Activated T-helper 9 cell treated with anti-CD3 and anti-CD28 coated beads, Interleukin-2, amount 50 U/mL, for 16 hours (primary cell): ENCODE measurements at places on chromosomes 5 and 9.

- DNase-seq: no peak
Observed at GRCh38 chr5:136034984-136035383, 6.2 kb downstream of the TGFBI start.

DNA sequence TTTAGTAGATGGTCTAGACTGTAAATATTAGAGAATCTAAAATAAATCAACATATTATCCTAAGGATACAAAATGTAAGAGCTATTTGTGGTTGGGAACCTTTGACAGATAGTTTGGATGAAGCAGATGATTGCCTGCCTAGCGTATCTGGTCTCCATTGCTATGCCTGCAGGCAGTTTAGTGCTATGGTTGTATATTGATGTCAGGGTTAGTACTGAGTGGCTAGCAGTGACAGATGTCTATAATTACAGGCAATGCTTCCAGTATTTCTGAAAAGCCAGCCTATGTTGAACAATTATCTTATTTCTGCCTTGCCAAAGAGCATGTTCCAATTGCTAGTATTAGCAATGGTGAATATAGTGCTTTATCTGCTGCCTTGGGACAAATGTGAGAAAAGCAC is 151.3 kb upstream of the TLX3 start:
- no peak for DNase-seq

GRCh38 chr5:98259595-98259994 is 513.9 kb upstream of the RGMB start:
- DNase-seq: no peak

DNA sequence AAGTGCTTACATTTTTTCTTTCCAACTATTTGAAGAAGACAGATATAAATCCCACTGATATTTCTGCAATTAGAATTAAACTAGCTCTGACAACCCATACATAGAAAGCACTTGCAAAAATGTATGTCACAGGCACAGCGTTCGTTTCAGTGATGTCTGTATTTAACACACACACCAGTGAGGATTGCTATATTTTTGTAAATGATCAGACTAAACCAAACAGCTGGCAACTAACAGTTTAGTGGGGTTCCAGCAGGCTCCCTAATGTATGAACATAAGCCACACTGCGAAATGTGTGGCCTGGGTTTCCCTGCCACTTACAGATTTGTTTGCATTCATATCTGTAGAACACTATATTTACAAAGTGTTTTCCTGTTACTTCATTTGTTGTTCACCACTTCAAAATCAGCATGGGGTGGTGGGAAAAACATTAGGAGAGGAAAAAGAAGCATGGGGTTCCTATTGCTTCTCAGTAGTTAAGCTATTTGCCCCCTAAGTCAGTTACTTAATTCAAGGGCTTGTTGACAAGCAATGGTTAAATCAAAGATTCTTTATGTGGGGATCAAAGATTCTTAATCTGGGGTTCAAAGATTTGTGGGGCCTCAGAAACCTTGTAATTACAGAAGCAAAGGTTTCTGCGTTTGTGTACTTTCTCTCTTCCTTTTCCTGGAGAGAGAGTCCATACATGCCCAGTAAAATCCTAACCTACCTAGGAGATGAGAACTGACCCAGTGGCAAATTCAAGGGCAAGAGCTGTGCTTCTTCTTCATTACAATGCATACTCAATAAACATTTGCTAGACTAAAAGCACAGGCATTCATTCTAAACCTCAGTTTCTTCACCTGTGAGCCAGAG is 27.1 kb downstream of the ZNF608 start:
- no peak for DNase-seq

GRCh38 chr5:124683917-124684555 is 62.4 kb downstream of the ZNF608 start:
- DNase-seq: no peak

DNA sequence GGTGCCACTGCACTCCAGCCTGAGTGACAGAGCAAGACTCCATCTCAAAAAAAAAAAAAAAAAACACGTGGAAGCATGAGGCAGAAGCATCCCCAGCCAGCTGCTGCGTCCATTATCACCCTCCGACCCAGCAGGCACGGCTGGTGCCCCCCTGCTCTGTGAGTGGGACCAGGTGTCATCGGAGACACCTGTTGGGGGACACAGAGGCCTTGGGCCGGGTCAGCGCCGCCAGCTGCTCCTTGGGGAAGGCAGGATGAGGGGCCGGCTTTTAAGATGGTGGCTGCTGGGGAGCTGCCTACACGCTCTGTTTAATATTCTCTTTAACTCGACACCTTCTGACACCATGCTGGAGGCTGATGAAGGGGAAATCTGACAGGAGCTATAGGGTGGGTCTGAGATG is 80.2 kb upstream of the RUFY1 start:
- DNase-seq: no peak

GRCh38 chr9:72915659-72916058 is 37.2 kb downstream of the ALDH1A1 start:
- DNase-seq: no peak

- no peak for DNase-seq
Observed at GRCh38 chr9:93236541-93237206, 52.7 kb downstream of the WNK2 start.
